ENCODE measurements at places on chromosomes 3 and 15.

GRCh38 chr15:40134885-40135284 lies 26.0 kb upstream of the BUB1B start:
- no peak for DNase-seq

DNA sequence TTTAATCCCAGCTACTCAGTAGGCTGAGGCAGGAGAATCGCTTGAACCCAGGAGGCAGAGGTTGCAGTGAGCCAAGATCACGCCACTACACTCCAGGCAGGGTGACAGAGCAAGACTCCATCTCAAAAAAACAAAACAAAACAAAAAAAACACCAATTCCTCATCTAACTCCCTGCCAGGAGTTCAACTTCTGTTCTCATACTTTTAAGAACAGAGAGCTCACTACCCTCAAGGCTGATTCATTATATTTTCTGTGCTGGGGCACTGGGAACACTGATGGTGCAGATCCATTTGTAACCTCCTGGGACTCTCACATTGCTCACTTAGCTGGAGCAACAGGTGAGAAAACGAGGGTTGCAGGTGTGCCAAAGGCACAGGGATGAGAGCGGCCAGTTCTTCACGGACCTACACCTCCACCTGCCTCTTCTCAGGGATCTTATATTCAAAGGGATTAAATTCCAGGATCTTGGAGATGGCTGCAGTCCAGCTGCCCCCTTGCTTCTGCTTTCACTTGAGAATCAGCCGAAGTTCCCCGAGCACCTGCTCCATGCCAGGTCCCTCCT lies 12.3 kb upstream of the CSK start:
- no peak for DNase-seq

GRCh38 chr15:32861174-32861573 lies 143.4 kb downstream of the GREM1 start:
- DNase-seq = no peak

DNA sequence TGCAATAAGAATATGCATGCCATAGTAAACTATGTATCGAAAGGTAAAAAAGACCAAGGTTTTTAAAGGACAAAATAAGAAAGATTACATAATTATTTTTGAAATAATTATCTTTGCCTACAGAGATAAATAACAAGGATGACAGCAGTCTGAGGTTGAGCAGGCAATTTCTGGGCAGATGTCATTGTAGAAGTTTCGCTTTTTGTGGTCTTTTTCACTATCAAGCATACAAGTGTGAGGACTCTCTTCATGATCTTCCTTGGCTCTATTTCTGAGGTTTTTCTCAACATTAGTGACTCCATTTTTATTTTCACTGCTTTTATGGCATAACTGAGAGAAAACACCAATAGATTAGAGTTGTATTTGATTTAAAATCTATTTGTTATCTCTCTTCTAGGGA lies 1337.9 kb upstream of the EPHA6 start:
- no peak for DNase-seq

DNA sequence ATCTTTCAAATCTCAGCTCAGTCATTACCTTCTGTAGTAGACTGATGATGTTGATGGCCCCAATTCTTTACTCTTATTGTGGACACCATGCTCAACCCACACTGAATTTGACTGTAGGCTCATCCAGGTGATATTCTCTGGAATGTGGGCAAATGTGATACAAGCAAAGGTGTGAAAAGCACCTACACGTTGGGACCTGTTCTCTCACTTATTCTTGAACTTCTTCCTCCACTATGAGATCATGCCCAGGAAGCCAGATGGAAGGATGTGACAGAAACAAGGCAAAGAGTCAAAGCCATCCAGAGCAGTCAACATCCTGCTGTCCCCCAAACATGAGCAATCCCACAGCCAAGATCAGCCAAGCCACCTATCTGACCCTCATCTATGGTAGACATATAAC lies 471.2 kb upstream of the UBE2E2 start:
- no peak for DNase-seq

DNA sequence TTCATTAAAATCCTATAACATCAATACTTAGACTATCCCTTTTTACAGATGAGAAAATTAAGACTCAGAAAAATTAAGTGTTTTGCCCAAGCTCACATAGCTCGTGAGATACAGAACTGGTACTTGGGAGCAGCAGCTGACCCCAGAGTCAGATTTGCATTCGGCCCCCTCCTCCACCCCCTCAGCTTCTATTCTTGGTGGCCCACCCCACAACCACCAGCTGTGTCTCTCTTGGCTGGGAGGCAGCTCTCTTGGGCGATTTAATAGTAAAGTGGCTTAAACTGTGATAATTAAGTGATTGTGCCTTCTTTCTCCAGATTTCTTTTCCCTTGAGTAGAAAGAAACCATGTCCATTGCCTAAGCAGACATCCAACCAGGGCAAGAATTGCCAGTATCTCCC lies 203.6 kb upstream of the PDZRN3 start:
- DNase-seq = no peak

DNA sequence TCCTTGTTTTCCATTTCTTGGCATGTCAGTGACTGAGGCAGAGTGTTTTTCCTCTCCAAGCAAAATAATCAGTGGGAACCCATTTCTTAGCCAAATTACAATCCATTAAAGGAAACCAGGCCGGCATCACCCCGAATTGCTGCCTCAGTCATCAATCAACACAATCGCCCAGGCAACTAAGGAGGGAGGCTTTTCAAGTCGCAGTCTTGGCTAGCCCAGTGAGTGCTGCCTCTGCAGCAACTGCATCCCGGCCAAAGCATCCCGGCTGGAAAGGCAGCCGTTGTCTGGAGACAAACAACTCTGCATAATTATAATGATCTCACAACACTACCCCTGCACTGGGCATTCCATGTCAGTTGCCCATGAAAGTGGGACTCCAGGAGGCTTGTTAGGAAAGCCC lies 213.5 kb upstream of the PRICKLE2 start:
- DNase-seq = no peak

DNA sequence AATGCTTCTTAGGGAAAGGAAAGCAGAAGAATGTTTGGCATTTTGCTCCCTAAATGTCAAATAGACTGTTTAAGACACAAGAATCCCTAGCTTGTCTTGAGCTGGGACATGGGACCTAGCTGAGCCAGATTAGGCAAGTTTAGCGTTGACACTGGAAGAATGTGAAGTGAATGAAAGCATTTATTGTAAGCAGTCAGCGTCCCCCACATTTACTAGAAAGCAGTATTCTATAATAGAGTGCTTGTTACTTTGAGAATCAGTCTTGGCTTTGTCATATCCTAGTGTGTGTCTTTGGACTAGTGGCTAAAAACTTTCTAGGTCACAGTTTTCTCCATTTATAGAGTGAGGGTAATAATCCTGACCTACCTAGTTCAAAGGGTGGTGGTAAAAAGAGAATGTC lies 161.6 kb downstream of the ADAMTSL3 start:
- DNase-seq = no peak

GRCh38 chr3:178777718-178778411 lies 241.6 kb downstream of the KCNMB2 start:
- no peak for DNase-seq
